ENCODE measurements at places on chromosomes 1 and 21. TPM values are rescaled to one million over a fixed set of nuclear protein-coding genes. Genes with fewer than 3 reads are reported as not detected.

DNA sequence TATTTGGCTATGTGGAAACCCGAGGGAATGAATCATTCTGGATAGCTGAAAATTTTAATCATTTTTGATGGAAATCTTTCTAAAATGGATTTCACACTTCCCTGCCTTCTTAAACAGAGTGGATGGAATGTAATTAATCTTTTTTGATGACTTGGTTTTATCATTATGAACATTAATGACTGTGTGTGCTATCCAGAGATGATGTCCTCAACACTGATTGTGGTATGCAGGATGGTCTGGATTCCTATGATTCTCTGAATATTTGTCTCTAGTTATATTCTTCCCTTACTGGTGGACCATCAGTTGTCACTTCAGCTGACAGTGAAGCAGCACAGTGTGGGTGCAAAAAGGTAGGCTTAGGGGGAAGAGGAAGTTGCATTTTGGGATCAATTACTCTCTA is 513.5 kb downstream of the LMO4 start:
- H3K4me1 ChIP-seq: no peaks in the 10 kb centered on the region
- H3K36me3 ChIP-seq: no peaks in the 10 kb centered on the region
- H3K4me3 ChIP-seq: no peak overlapping the region
- no peak overlapping the region for H3K27ac ChIP-seq
- no peak for DNase-seq

GRCh38 chr1:209937996-209938959 is at the start of gene SYT14:
SYT14 (plus strand) TSS chr1:209938217; CDS start chr1:209938265, 48 bp downstream.
- no peak within 1 kb of the TSS for H3K4me3 ChIP-seq
- peaks cover 10% of the 10 kb centered on the region for H3K4me1 ChIP-seq
- H3K27me3 ChIP-seq: no peaks in the 10 kb centered on the region
- no peak within 1 kb of the TSS for H3K27ac ChIP-seq

DNA sequence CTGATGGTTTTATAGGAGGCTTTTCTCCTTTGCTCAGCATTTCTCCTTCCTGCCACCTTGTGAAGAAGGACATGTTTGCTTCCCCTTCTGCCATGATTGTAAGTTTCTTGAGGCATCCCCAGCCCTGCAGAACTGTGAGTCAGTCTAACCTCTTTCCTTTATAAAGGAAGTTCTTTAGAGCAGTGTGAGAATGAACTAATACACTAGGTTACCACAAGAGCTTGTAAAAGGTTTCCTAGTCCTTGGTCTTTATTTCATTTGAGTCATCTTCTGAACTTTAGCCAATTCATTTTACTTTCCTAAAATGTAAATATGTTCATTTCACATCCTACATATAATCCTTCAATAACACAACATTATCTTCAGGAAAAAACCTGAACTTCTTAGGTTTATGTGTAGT is 365.3 kb downstream of the HHIPL2 start:
- no peaks in the 10 kb centered on the region for H3K36me3 ChIP-seq
- H3K27me3 ChIP-seq: no peaks in the 10 kb centered on the region
- no peak for DNase-seq
- no peak overlapping the region for H3K4me3 ChIP-seq

DNA sequence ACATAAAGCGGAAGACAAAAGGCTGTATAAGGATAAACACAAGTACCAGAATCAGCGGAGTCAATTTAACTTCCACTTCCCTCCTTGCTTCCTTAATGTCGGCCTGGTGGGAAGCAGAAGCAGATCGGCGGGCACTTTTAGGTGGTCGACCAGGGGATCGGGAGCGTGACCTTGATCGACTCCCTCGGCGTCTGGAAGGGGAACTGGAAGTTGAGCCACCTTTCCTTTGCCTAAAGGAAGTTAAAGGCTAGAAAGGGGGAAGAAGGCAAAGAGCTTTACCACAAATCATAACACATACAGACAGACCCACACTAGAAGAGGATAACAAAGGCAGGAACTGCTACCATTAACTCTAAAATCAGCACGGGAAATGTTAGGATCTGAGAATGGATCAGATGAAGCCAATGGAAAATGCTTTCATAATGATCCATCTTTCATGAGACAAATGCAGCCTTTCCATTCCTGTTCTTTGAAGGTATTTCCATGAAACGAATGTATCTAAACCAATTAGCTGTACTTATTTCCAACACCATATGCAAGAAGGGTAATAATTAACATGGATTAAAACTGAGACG is 5.7 kb downstream of the LBR start:
- H3K4me1 ChIP-seq: peaks cover 41% of the 10 kb centered on the region
- peak overlapping the region; percentile 57 for H3K27ac ChIP-seq
- H3K27me3 ChIP-seq: no peaks in the 10 kb centered on the region
- H3K4me3 ChIP-seq: no peak overlapping the region
- no peak for DNase-seq
- H3K36me3 ChIP-seq: peaks cover 57% of the 10 kb centered on the region

GRCh38 chr1:218456444-218456843 is 111.3 kb downstream of the TGFB2 start:
- no peaks in the 10 kb centered on the region for H3K27me3 ChIP-seq
- peaks cover 4% of the 10 kb centered on the region for H3K4me1 ChIP-seq
- peak; percentile 48 for DNase-seq
- no peaks in the 10 kb centered on the region for H3K36me3 ChIP-seq
- no peak overlapping the region for H3K4me3 ChIP-seq

DNA sequence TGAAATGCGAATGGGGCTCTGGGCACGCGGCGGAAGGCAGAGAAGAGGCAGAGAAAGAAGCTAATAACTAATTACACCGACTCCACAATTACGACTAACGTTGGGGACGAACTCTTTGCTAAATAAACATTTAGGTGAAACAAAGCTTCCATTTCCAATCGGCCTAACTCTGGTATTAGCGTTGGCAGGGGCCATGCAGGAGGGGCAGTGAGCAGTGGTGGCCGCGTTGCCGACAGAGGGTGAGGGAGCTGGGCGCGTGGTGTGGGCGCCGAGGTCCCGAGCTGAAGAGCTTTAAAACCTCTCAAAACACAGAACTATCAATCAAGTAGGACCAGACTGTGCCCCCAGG is 553 bp upstream of the NDUFV3 start:
- peaks cover 6% of the 10 kb centered on the region for H3K36me3 ChIP-seq
- no peaks in the 10 kb centered on the region for H3K27me3 ChIP-seq
- H3K4me1 ChIP-seq: peaks cover 7% of the 10 kb centered on the region
- H3K4me3 ChIP-seq: peak overlapping the region; percentile 68
- H3K27ac ChIP-seq: peak overlapping the region; percentile 96

DNA sequence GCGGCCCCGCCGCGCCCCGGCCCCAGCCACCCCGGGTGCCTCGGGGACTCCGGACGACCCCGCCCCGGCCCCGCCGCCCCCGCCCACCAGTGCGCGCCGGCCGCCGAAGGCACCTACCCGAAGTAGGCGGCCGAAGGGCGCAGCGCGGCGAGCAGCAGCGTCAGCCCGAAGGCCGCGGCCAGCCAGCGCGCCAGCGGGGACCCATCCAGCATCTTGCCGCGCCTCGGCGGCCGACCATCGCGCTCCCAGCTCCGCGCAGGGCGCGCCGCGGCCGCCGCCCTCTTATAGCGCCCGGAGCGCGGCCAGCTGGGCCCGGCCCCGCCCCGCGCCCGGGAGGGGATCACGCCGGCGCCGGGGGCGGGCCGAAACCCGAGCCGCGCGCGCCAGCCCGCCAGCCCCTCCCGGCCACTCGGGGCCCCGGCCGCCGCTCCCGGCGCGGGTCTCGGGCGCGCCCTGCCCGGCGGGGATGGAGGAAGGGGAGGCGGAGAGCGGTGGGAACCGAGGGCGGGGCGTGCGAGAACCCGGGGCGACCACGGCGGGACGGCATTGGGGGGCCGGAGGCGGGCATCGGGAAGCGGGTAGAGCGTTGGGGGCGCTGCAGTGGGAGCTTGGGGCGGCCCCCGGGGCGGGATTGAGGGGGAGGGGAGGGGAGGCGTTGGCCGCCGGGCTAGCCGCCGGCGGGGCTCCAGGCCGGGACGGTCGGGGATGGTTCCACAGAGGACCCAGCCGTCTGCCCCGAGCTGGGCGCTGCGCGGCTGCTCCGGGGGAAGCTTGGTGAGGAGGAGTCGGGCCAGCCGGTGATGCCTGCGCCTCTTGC is at the start of gene WNT9A:
WNT9A (minus strand) TSS at position 257 of the 817 bp plus-strand sequence; CDS start at position 212, 45 bp downstream.
- H3K36me3 ChIP-seq: no peaks in the 10 kb centered on the region
- peak within 1 kb of the TSS; percentile 11 for H3K4me3 ChIP-seq
- H3K27me3 ChIP-seq: peaks cover 7% of the 10 kb centered on the region

DNA sequence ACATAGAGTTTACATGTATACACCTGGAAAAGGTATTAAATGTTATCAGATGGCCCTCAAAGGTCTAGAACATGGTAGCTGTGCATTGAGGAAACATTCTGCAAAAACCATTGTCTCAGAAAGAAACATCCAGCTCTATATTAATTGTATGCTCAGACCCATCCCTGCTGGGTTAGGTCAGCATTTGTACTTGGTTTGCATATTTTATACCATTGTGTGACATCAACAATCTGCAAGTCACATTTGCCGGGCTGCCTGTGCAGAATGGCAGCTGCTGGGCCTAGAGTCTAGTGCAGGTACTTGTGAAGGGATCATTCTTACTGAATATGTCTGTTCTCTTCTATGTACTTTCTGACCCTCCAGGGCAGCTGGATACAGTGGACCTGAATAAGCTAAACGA is 43.9 kb upstream of the LAMC2 start:
- H3K27me3 ChIP-seq: no peaks in the 10 kb centered on the region
- H3K36me3 ChIP-seq: peaks cover 5% of the 10 kb centered on the region
- H3K4me3 ChIP-seq: no peak overlapping the region
- no peak for DNase-seq
- no peak overlapping the region for H3K27ac ChIP-seq

DNA sequence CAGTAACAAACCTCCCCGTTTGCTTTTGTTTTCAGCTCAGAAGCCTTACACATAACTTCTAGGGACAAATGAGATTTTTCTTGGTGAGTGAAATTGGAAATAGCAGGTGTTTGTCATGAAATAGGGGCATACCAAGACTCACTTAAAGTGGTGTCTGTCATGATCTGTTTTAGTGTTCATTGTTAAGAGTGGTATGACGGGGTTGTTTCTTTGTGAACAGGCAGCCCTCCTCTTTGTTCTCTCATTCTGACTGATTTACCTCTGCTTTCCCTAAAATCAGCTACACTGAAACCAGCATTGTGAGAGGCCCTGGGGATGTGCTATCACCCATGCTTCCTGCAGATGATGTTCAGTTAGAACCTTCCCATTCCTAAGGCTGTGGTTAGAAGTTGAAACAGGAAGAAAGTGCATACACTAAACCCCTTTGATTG is 2.5 kb upstream of the ERO1B start:
- H3K36me3 ChIP-seq: no peaks in the 10 kb centered on the region
- H3K27me3 ChIP-seq: no peaks in the 10 kb centered on the region
- peak overlapping the region; percentile 34 for H3K27ac ChIP-seq

DNA sequence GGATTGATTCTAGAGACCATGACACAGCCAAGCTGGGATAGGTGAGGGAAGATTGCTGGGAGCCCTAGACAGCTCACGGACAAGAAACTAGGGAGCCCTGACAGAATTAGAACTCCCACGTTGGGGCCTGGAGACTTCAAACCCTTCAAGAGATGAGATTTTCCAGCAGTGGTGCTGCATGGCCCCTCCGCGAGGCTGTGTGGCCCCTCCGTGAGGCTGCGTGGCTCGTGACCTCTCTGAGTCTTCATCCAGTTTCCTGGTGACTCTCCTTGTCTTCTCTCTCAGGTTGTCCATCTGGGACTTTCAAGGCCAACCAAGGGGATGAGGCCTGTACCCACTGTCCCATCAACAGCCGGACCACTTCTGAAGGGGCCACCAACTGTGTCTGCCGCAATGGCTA is 109.9 kb downstream of the LACTBL1 start:
- H3K36me3 ChIP-seq: no peaks in the 10 kb centered on the region
- DNase-seq: no peak
- H3K4me3 ChIP-seq: no peak overlapping the region
- no peaks in the 10 kb centered on the region for H3K4me1 ChIP-seq

DNA sequence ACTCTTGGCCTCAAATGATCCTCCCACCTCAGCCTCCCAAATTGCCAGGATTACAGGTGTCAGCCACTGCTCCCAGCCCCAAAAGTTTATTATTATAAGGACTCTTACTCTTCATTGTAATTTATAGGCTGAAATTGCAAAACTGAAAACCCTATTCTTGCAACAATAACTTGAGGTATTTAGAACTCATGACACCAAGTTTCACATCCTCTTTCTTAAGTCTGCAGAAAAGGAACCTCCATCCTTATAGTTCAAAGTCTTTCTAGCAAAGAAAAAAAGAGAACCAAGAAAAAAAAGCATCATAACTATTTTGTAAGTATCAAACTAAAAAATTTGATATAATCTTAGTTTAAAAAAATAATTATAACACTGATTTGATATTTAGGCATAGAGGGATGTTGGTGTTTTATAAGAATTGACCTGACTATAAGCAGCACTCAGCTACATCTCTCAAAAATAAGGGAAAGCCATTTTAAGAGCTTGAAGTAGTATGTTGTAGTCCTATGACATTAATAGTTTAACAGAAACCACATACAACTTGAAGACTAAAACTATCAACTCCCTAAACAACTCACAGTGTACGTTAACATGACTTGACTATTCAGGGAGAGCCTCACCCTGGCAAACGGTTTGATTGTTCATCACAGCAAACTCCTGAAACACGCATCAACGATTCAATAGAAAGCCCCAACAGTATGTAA is 122.4 kb downstream of the AKT3 start:
- H3K4me1 ChIP-seq: peaks cover 35% of the 10 kb centered on the region
- DNase-seq: peak; percentile 76
- no peaks in the 10 kb centered on the region for H3K36me3 ChIP-seq
- peak overlapping the region; percentile 74 for H3K27ac ChIP-seq

GRCh38 chr1:99786751-99787501 is 20.5 kb upstream of the FRRS1 start:
- DNase-seq: peak; percentile 19
- no peaks in the 10 kb centered on the region for H3K27me3 ChIP-seq
- H3K4me1 ChIP-seq: peaks cover 27% of the 10 kb centered on the region
- H3K27ac ChIP-seq: no peak overlapping the region

DNA sequence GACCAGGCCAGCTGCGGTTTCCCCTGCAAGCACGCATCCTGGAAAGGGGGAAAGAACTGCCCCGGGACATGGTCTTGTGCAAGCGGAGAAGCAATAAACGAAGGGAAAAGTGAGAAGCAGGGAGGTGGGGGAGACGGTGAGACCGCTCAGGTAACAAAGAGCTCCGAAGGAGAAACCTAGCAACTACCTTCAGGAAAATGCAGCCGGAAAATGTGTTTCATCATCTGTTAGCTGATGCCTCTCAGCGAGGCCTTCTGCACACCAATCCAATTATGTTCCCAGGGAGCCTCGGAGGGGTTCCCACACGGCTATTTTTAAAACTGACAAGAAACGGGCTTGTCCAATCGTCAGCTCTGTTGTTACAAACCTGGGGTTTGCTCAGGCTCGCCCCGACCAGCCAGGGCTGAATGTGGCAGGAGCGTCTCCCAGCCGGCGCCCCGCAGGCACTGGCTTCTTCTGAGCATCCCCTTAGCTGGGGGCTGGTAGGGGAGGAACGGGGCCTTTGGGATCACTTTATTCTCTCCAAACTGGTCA is 3.4 kb downstream of the RIPK4 start:
- H3K36me3 ChIP-seq: no peaks in the 10 kb centered on the region
- H3K4me3 ChIP-seq: no peak overlapping the region
- H3K27me3 ChIP-seq: peaks cover 70% of the 10 kb centered on the region
- no peak for DNase-seq
- H3K4me1 ChIP-seq: peaks cover 41% of the 10 kb centered on the region
- no peak overlapping the region for H3K27ac ChIP-seq

- peak overlapping the region; percentile 56 for H3K27ac ChIP-seq
- no peak overlapping the region for H3K4me3 ChIP-seq
- H3K4me1 ChIP-seq: peaks cover 56% of the 10 kb centered on the region
- H3K36me3 ChIP-seq: no peaks in the 10 kb centered on the region
Observed at GRCh38 chr1:175673371-175674150, 69.8 kb downstream of the TNR start.

The FAM167B gene
- 4.1 TPM for total RNA-seq

The HSD3B1 gene
- not detected for total RNA-seq

The CGN gene
- 0.49 TPM for total RNA-seq

The PTPN22 gene
- total RNA-seq: 34.4 TPM

The NUAK2 gene
- total RNA-seq: 105 TPM
